ENCODE measurements at places on chromosomes 1 and 21.
A peak's percentile ranks its signal among the peaks of the same experiment; 100 is the strongest.

GRCh38 chr1:64220241-64220640 lies 16.8 kb downstream of the UBE2U start:
- no peak for DNase-seq

- DNase-seq, result no peak
Measured at GRCh38 chr1:101438359-101438758, 201.5 kb downstream of the S1PR1 start.

DNA sequence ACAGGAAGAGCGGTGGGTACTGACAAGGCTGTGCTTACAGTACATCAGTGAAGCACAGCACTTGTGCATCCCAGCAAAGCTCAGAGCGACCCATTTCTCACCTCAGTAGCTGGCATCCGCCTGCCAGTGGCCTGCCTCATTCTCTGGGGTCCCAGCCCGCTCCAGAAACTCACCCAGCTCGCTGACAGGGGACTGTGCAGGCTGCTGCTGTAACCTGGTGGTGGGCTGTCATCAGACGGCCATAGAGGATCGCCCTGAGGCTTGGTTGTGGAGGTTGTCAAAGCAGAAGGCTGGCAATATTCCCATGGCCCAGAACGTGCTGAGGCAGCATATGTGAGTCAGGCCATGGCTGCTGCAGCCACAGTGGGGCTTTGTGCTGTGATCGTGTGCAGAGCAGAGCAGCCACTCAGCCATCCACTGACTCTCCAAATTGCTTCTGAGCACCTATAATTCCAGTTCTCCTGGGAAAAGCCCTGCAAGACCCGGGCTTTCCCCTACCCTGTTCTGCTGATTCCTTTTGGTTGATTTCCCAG lies 13.6 kb upstream of the GPR137B start:
- no peak for DNase-seq

- no peak for DNase-seq
Measured at GRCh38 chr1:94873520-94874351, 53.2 kb downstream of the CNN3 start.

GRCh38 chr1:236508593-236509027 lies 15.2 kb upstream of the LGALS8 start:
- no peak for DNase-seq

- no peak for DNase-seq
Measured at GRCh38 chr1:16012590-16013219, 5.1 kb downstream of the HSPB7 start.

DNA sequence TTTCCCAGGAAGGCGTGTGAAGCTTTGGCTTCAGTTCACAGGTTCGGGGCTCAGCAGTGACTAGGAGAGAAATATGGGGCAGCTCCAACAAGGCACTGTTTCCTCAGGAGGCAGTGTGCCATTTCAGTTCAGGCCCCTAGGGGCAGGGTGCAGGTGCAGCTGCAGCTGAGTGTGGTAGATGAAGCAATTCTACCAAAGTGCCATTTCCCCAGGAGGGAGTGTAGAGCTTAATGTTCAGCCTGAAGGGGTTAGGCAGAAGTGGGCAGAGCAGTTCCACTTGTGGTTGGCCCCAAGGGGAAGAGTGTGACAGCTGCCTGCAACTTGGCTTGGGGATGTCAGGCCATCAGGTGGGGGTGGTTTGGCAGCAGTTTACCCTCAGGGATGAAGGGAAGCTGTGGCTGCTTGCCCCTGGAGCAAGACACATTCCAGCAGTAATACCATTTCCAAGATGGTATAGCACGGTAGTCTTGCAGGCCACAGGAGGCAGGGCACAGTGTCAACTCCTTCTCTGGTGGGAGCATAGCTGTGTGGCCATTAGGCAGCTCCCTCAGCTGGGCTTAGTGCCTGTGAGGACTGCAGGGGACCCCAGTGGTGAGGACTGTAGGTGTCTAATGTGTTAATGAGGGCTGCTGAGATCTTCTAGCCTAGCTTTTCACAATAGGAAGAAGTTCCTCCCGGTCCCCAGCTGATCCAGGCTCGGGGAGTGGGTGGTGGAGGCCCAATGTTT lies 34.7 kb downstream of the RGSL1 start:
- peak; percentile 5 for DNase-seq

GRCh38 chr1:60035921-60036320 lies 37.6 kb downstream of the C1orf87 start:
- DNase-seq, result no peak

DNA sequence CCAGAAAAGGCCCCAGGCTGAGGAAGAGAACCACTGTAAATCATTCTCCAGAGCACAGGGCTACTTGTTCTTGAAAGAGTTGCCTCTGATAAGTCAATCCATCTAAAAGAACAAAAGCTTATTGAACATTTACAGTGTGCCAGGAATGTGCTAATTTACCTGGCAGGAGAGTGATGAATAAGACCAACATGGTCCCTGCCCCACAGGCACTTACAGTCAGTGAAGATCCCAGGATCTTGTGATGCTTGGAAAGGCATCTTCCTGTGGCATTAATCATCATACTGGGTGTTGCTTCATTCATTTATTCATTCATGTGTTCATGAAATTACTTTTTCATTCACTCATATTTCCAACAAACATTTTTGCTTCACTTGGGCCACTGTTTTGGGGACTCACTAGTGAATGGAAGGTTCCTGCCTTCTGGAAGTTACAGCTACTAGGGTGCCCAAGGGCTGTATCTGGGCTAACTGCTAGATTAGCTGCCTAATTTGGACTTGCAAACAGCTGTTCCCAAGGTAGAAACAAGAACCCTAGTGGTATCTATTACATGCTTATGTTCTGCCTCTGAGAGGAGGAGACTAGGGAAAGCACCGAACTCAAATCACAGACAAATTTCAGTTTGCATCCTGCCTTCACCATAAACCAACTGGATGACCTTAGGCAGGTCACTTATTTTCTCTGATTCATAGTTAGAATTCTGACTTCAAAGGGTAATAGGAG lies 133.5 kb downstream of the CLIC6 start:
- no peak for DNase-seq

DNA sequence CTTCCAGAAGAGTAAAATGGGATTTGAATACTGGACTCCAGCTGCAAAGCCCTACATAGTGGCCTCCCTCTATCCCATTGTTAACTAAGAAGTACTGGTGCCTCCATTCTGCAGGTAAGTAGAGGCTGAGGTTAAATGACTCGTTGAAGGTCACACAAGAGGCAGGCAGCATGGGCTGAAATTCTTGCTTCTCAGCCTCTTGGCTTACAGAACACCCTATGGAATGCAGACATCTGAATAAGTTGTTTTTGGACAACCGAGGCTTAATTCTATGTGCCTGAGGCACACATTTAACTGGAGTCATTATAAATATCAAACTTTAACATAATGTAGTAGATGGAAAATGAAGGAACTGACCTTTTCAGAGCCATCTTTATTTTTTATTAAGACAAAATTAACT lies 5.7 kb downstream of the DNAJC11 start:
- no peak for DNase-seq

GRCh38 chr1:79745929-79746328 lies 739.4 kb upstream of the ADGRL4 start:
- DNase-seq, result no peak

DNA sequence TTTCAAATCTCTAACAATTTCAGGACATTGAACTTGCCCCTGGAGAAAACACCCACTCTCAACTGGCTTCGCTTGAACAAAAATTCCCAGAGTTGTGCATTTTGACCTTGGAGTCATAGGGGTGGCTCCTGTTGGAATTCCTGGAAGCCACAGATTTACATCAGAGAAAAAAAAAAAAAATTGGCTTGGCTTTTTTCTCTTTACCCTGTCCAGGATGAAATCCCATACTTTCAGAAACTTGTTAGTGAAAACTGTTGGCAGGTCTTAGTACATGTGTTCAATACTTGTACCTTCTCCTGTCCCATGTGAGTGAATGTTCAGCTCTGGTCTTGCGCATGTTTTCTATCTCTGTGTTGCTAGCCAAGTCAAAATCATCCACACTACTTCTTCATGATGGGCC lies 228.8 kb downstream of the TGFB2 start:
- no peak for DNase-seq

DNA sequence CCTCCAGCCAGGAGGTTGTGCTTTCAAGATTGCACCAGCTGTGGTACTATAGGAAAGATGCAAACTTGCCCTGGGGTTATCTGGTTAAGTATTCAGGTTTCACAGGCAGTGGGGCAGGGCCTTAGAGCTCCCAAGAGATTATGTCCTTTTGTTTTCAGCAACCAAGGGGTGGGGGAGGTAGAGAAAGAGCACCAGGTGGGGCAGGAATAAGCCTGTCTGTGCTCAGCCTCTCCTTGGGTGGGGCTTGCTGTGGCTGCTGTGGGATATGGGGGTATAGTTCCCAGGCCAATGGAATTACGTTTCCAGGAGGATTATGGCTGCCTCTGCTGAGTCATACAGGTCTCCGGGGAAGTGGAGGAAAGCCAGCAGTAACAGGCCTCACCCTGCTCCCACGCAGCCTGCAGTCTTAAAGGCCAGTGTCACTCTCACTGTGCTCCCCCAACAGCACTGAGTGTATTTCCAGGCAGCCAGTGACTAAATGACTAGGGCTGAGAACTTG lies 508.6 kb downstream of the RWDD3 start:
- no peak for DNase-seq

- no peak for DNase-seq
Measured at GRCh38 chr1:18239671-18240070, 132.1 kb downstream of the IGSF21 start.

GRCh38 chr21:35428937-35429336 lies 379.8 kb upstream of the RUNX1 start:
- DNase-seq, result no peak

DNA sequence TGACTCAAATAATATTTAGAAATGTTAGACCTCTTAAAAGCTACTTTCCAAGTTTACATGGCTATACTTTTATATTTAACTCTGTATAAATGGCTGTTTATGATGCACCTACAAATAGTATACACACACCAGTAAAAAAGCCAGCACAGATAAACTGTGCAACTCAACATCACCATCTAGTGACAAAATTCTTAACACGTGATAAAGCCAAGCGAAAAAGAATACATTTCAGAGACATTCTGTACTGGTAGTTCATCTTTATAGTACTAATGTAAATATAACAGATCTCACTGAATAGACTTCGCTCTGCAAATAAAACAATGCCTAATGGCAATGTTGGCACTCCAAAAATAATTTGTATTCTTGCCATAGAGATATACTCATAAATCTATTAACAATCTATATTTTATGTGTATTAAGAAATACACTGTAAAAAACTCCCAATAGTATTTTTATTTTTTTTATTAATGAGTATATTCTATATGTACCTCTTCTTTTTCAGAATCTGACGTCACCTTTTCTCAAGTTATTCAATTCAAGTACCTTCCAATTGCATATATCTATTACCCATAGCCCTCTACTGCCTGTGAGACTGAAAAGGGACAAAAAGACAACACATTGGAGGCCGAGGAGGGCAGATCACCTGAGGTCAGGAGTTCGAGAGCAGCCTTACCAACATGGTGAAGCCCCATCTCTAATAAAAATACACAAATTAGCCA lies 100.2 kb downstream of the DPYD start:
- no peak for DNase-seq

DNA sequence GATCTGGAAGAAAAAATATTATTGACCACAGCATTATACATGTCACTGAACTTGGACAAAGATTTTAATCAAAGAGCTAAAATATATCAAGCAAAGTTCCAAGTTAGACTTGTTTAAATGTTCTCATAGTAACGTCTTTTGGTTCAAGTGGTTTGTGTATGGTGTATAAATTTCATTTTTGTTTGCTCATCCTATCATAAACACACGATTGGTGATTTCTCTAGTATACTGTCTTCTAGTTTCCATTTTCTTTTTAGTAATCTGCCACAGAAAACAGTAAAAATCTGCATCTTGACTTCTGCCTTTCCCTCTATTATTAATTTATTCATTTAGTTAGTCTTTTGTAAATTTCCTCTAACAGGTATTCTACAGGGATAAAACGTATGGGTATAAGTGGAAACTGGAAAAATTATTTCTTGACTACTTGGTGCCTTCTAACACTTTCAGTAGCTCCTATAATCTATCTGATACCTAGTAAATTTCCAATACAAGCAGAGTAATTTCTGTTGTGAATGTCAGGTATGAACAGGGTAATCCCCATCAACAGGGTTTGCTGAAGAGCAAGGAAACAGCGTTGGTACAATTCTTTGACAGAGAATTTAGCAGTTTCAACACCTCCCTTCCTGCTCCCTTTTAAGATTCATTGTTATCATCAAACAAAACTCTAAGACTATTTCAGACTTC lies 268.0 kb downstream of the PTPRC start:
- DNase-seq, result no peak

GRCh38 chr1:224333939-224334786 lies 4.2 kb upstream of the NVL start:
- no peak for DNase-seq

- no peak for DNase-seq
Measured at GRCh38 chr1:224903955-224904354, 25.5 kb upstream of the DNAH14 start.

GRCh38 chr1:10179406-10180091 lies 30.8 kb upstream of the KIF1B start:
- no peak for DNase-seq

DNA sequence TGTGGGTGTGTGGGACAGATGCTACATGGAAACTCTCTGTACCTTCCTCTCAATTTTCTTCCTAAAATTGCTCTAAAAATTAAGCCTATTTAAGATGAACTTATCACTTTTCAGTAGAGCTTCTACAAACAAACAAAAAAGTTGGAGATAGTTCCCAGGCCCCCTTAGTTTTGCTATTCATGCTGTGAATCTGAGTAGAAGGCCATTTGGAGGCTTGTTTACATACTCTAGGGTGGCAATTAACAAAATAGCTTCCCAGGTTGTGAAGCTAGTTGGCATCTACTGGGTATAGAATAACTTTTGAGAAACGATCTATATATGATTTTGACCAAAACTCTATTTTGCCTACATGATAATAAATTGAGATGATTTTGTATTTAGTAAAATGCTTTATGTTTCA lies 541.4 kb upstream of the B3GALT2 start:
- DNase-seq, result no peak

- no peak for DNase-seq
Measured at GRCh38 chr1:87450615-87451209, 122.0 kb downstream of the LMO4 start.

DNA sequence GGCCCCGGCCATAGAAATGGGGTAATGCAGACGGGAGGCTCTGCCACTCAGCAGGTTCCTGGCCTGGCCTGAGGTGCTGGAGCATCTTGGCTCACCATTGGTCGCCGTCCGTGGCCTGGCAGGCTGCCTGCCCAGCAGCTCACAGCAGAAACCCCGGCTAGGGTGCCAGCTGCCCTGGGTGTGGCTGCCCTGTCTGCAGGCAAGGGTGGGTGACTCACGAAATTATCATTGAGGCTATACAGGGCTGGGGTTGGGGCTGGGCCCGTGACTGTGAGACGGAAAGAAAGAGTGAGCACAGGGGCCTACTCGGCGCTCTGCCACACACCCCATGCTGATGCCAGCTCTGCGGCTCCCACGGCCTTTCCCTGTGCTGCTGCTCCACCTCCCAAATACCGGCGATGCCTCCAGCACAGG lies 8.0 kb upstream of the PKP1 start:
- no peak for DNase-seq

All from GM12892 (cell line).